ENCODE measurements at places on chromosomes 4 and X.
A peak's percentile ranks its signal among the peaks of the same experiment; 100 is the strongest.

DNA sequence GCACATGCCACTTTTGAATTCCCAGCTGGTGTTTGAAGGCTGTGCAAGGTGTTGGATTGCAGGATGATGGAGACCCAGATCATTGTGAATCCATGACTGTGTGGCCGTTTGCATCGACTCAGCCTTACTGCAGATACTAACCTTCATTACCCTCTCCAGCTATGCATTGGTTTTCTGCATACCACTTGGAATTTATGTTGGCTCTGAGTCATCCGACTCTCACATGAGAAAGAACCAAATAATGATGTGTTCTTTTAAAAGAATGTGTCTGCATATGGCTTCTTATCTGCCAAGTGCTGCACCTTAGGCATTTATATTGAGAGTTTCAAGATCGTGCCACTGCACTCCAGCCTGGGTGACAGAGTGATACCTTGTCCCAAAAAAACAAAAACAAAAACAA lies 106.7 kb upstream of the PRKX start:
- DNase-seq, result no peak

GRCh38 chr4:37721995-37722638 lies 35.9 kb upstream of the RELL1 start:
- DNase-seq, result no peak

GRCh38 chr4:136800248-136800647 lies 732.0 kb downstream of the PCDH18 start:
- DNase-seq, result no peak

DNA sequence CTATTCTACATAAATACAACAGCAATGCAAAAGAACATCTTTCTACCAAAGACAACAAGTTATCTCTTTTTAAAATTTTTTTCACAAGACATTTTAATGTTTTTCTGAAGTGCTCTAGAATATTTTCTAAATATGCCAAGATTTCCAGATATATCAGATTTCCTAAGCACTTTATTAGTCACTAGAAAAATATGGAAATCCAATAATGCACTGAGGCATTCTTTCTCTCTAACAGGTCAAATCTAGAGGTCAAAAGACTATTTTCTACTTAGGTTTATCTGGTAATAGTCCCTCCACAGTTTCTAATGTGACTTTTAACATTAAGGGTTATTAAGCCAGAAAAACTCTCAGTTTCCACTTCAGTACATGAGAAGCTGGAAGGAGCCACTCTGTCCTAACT lies 1041.2 kb upstream of the INTU start:
- DNase-seq, result no peak

- no peak for DNase-seq
These were observed 62.3 kb upstream of the RELL1 start for GRCh38 chr4:37748485-37748884.

- DNase-seq, result no peak
These were observed 831.2 kb downstream of the CCSER1 start for GRCh38 chr4:90958256-90958895.

DNA sequence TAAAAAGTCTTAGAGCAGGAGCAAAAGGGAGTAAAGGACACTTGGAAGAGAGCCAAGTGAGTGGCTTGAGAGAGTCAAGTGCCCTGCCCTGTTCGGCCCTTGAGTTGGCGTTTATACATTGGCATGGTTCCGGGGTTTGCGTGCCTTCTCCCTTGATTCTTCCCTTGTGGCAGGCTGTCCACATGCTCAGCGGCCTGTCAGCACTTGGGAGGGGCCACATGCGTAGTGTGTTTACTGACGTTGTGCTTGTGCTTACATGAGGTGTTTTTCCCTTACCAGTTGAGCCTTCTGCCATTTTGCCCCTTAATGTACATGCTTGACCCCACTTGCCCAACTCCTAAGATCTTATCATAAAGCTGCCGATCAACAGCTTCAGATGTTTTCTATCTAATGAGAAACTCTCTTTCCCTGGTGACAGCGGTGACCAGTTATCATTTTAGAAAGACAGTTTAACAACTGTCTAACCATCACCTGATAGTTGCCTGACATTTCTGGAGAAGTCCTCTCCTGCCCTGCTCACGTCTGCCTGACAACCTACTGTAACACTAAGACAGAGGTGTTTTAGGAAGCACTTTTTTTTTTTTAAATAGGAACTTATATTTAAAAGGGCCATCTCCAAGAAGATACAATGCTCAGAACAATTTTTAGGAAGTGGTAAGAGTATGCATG lies 49.5 kb upstream of the GC start:
- no peak for DNase-seq

- DNase-seq, result peak; percentile 32
These were observed 71.0 kb downstream of the PJA1 start for GRCh38 chrX:69093960-69094871.

GRCh38 chr4:166460769-166461550 lies 587.9 kb downstream of the TLL1 start:
- DNase-seq, result no peak

- no peak for DNase-seq
These were observed 36.1 kb upstream of the DOCK11 start for GRCh38 chrX:118459494-118459893.

GRCh38 chr4:10554121-10554520 lies 96.9 kb upstream of the ZNF518B start:
- DNase-seq, result no peak

DNA sequence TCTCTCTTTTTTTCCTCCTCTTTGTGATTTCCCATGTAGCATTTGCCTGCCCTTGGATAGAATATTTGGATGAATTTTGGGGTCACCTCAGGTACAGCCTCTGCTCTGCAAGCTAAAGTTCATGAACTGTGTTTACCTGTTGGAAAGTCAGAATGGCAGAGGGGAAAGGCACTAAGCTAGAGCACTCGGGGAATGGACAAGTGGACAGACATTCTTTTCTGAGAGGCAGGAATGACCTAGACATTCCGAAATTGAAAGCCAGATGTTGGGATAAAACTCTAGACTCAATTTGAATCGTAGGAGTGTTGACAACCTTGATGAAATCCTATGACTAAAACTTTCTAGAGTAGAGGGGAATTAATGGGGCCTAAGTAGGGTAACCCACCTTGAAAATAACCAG lies 56.1 kb downstream of the LUZP4 start:
- DNase-seq, result no peak

DNA sequence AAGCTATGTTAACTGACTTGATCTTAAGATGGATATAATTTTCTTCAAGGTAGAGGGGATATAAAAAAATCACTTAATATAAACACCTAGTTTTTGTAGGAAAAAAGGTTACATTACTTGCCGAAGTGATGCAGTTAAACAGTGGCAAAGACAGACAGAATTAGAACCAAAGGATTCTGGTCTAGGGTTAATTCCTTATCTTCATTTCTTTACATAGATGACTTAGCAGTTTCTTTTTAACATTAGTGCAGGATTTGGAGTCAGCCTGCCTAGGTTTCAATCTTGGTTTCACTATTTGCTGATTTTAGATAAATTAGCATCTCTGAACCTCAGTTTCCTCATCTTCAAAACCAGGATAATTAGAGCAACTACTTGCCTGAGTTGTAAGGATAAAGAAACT lies 14.3 kb downstream of the ZAR1 start:
- no peak for DNase-seq

GRCh38 chrX:106730401-106730800 lies 3.9 kb downstream of the RNF128 start:
- DNase-seq, result no peak

GRCh38 chr4:144578681-144579080 lies 67.3 kb upstream of the HHIP start:
- DNase-seq, result no peak

DNA sequence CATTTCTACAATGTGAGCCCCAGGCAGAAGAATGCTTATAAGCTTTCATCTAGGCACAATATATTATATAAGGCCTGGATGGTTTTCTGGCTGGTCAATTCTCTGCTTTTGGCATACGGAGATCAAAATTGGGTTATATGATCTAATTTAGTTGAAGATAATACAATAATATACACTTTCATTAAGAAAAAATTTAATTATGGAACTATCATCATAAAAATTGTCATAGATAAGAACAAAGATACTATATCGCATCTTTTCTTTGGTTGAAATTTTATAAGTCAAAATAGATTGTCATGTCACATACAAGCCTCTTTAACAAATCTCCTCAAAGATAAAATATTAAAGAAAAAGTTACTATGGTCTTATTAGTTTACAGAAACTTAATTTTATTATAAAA lies 17.1 kb downstream of the DMD start:
- DNase-seq, result no peak

- no peak for DNase-seq
These were observed 417.1 kb downstream of the ANKRD50 start for GRCh38 chr4:124295413-124295812.

DNA sequence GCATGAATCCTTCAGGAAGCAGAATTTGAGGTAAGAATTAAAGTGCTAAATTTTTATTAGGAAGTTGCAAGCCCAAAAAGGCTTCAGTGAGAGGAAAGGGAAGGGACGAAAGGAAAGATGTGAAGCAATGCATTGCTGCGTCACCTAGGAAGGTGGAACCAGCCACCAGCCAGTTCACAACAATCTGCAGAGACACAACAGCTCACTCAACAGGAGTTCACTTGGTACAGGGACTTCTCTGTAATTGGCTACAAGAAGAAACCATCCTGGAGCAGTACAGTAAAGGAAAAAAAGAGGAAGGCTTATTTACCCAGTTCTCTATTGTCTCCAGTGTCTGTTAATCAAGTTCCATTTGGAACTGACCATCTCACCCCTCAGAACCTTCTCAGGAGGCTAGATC lies 157.6 kb downstream of the HNRNPD start:
- no peak for DNase-seq

DNA sequence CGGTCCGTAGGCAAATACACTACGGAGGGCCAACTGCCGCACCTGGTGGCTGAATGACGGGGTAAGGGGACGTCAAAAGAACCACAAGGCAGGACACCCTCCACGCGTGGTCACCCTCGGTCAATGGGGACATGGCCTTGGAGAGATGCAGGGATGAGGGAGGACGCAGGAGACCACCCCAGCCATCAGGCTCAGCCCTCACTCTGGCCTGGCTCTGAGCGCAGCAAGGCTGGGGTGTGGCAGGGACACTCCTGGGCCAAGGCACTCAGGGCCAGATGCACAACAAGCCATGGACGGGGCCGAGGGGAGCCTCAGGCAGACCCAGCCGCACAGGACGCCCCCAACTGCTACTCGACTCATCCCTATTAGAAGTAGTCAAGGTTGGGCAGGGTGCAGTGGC lies 36.5 kb downstream of the GAK start:
- DNase-seq, result no peak

GRCh38 chrX:115232933-115233496 lies 881 bp downstream of the LRCH2 start:
- no peak for DNase-seq

GRCh38 chr4:85420831-85421230 lies 54.1 kb upstream of the ARHGAP24 start:
- DNase-seq, result no peak

DNA sequence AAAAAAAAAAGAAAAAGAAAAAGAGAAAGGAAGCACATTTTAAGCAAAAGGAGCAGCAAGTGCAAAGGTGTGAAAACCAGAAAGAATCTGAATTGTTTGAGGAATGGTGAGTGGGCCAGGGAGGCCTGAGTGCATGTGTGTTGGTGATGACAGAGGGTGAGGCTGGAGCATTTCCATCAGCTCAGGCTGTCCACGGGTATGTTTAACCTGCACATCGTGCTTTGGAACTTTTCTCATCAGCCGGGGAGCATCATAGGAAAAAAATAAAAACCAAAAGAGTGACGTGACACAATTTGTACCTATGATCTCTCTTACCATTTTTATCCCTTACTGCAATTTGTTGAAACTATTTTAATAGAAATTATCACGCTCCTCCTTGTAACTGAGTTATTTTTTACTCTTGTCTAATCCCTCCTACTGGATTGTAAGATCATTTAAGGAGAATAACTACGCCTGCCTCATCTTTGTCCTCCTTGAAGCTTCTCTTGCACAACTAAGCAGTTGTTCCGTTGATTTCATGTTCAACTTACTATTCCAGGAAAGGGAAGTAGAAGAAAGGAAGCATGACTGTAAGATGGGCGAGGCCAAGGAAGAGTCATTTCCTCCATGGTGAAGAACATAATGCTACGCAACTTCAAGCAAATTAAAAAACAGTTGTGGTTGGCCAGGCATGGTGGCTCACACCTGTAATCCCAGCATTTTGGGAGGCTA lies 7.0 kb downstream of the PALLD start:
- DNase-seq, result no peak

DNA sequence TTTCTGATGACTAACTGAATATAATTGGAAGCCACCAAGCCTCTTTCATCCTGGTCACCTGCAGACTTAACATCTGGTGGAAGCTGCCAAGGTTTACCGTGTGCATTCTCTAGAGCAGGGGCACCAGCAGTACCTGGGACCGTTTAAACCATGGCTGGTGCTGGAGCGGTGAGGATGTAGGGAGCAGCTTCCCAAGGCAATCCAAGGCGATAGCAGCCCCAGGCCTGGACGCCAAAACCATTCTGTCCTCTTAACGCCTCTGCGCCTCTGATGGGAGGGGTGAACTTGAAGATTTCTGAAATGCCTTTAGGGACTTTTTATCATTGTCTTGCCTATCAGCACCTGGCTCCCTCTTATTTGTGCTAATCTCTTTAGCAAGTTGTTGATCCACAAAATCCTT lies 37.3 kb upstream of the SPANXN2 start:
- DNase-seq, result no peak

- no peak for DNase-seq
These were observed 87.6 kb upstream of the NDST4 start for GRCh38 chr4:115201042-115201330.

- DNase-seq, result peak; percentile 37
These were observed 71.0 kb downstream of the AFF1 start for GRCh38 chr4:87005690-87006425.

- no peak for DNase-seq
These were observed 15.4 kb upstream of the MSANTD1 start for GRCh38 chr4:3233391-3234071.

GRCh38 chr4:79611026-79611425 lies 203.0 kb upstream of the GK2 start:
- DNase-seq, result no peak

- DNase-seq, result no peak
These were observed 123.2 kb downstream of the HUWE1 start for GRCh38 chrX:53563324-53563723.

GRCh38 chrX:150527108-150527507 lies 41.3 kb upstream of the MTM1 start:
- no peak for DNase-seq

Data from activated CD4-positive, CD25-positive, alpha-beta regulatory T cell treated with anti-CD3 and anti-CD28 coated beads, Interleukin-2, amount 50 U/mL, for 72 hours (primary cell).